Cortex of kidney (tissue), 1 donor: ENCODE measurements at places on chromosomes 11 and 22.

DNA sequence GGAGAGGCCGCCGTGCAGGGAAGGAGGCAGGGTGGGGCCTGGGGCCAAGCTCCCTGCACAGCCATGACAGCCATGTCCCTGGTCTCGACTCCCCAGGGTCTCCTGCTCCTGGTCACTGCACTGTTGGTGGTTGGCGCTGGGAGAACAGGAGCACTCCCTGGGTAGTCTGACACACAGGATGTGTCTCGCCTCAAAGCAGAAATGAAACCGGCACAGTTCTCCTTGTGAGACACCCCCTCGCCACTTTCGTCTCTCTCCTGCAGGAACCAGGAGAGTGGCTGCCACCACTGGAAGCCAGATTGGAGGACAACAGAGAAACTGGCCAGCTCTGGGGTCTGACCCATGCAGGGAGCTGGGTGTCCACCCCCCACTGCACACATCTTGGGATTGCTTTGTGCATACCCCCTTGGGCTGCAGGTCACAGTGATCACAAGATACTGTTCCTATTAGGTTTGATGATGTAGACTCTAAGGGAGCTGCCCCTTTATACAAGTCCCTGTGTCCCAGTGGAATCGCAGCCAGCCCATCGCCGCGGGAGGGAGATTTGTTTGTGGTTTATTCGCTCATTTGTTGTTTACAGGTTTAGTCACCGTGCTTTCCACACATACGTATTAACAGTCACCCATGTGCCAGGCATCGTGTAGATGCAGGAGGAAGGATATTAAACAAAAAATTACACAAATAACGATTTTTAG, 27.0 kb upstream of the YWHAH start:
- no peak for DNase-seq

DNA sequence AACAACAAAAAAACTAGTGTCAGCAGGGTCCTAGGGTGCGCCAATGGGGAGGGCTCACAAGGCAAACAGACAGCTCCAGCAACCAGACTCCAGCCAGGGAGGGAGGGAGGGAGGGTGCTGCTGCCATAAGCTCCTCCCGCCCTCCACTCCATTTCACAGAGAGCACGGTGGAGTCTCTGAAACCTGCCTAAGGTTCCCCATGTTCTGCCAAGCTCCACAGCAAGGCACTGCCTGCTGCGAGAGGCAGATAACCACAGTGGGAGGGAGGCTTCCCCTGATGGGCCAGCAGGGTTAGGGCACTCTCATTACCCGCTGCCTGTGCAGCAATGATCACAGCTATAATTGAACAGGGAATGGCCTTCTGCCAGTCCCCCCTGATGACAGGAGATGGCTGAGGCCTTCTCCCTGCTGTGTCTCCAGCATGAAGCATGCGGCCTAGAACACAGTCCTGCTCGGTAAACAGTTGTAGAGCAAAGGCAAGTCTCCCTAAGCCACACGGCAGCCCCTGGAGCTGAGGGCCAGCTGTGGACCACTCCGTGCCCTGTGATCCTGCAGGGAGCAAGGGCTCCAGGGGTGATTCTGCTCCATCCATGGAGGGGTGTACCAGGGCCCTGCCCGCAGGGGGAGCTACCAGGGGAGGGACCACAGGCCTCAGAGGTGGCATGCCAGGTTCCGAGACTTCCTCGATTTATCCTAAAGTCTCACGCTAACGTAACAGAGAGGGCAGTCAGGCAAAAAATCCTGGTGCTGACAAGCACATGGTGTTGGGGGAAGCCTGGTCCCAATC, 42.9 kb downstream of the PC start:
- no peak for DNase-seq

- no peak for DNase-seq
Measured at GRCh38 chr22:50670513-50670912, 2.1 kb upstream of the SHANK3 start.

- DNase-seq: no peak
Measured at GRCh38 chr22:49048591-49048990, 779.1 kb downstream of the BRD1 start.

DNA sequence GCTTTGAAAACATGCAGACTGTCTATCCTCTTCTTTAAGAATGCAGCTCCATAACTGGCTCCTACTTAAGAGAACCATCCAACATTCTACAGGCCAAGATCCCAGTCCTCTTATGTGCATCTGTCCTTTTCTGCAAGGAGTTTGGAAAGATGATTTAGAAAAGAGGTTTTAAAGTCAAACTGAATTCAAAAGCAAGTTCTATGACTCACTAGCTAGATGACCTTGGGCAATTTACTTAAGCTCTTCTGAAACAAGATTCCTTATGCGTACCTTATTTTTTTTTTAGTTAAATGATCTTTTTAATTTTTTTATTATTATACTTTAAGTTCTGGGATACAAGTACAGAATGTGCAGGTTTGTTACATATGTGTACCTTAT, 29.2 kb downstream of the GUCY1A2 start:
- no peak for DNase-seq

DNA sequence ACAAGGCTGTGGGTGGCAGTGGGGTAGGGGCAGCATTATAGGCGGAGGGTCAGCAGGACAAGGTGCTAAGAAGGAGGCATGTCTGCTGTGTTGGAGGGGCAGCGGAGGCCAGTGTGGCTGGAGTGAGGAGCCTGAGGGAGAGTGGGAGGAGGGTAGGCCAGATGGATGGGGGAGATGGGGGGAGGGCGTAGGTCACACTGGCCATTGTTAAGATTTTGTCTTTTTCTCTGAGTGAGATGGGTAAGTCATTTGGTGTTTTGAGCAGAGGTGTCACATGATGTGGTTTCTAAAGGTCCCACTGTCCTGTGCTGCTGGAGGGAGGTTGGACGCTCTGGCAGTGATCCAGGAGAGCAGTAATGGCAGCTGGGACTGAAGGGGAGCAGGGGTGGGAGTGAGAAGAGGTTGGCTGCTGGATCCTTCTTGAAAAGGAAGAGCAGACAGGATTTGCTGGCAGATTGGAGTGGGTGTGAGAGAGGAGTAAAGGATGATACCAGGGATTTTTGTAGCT, 9.8 kb downstream of the PPP6R3 start:
- no peak for DNase-seq
